ENCODE measurements at places on chromosomes 13 and 19.

DNA sequence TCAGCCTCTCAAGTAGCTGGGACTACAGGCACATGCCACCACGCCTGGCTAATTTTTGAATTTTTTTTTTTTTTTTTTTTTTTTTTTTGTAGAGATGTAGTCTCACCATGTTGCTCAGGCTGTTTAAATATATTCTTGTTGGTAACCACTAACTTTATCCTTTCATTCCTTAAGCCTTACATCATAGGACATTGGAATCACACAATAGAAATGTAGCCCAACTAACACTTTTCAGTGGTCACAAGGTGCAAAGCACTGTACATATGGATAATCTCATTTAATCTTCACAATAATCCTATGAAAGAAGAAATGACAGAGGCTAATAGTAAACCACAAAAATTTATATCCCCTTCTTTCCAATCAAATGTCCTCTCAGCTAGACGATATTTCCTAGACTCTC, 417.8 kb upstream of the DACH1 start:
- DNase-seq: no peak

DNA sequence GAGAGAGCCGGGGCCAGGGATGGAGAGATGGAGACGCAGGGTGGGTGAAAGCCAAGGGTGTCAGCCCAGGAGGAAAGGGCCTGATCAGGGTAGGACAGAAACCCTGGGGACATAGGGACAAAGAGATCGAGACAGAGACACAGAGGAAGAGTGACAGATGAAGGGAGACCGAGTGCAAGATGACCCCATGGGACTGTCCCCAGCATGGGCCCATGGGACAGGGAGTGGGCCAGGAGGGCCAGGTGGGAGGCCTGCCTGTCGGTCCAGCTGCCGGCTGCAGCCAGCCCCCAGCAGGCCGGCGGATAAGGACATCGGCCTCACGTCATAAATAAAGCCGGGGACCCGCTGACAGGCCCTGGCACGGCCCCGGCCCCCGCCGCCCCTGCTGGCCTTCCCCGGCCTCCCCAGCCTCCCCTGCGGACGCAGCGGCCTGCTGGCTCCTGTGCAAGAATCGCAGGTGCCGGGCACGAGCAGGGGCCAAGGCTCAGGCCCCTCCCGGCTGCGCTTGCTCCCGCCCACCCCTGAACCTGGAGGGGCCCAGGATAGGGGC, 6.3 kb downstream of the REX1BD start:
- no peak for DNase-seq

- no peak for DNase-seq
Observed at GRCh38 chr19:52659013-52659412, 20.9 kb upstream of the ZNF83 start.

- DNase-seq: no peak
Observed at GRCh38 chr13:91922969-91923592, 524.7 kb downstream of the GPC5 start.

GRCh38 chr13:40452741-40453334, 213.6 kb downstream of the FOXO1 start:
- DNase-seq: no peak

GRCh38 chr19:44765949-44766335, 11.7 kb upstream of the CBLC start:
- no peak for DNase-seq

DNA sequence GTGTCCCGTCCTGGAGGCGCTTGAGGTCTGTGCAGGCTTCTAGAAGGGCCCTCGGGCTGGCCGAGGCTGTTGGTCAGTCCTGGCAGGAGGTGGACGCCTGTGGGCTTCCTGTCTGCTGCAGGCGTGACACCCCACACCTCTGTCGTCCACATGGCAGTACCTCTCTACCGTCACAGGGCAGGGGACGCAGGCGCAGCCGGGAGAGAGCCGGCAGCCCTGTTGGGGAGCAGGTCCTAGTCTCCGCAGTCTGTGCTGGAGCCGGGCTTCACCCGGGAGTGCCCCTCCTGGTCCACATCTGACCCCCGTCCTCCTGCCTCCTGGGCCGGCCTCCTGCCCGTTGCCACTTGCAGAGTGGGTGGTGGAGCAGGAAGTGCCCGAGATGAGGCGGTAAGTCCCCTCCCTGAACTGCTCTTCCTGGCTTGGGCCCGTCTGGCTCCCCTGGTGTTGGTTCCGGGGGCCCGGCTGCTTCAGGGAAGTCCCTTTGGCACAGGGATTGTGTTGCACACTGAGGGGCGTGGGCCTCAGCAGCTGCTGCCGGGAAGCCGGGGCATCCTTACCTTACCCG, 106.0 kb downstream of the KDM4B start:
- no peak for DNase-seq

DNA sequence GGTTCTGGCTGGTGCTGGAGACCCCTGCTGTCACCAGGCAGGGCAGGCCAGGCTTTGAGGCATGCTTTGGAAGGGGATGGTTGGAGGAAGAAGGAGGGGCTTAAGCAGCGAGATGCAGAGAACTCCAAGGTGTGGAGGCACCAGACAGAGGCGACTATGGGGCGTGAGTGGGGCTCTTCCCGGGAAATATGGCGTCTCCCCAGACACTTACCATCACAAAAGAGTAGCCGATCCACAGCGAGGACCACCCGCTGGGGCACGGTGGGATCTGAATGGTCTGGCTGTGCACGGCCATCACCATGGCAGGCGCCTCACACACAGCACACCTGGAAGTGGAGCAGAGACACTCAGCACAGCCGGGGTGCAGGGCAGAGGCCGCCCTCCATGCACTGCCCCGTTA, 151.9 kb downstream of the COL4A1 start:
- DNase-seq: no peak

DNA sequence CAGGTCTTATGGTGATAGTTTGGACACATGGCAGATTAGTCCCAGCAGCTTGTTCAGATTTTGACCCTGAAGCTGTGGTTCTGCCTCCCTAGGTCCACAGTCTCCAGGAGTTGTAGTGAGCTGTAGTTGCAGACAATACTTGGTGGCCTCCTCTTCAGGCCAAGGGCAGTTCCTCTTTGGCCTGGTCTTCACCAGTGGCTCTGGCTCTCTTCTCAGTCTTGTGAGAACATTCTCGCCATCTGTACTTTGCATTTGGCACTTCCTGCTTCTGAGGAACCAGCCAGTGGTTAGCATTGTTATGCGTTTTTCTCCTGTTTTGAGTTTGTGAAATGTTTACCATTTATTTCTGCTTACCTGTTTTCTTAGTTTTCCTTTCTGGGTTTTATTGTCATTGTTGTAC, 40.7 kb downstream of the PCCA start:
- no peak for DNase-seq

DNA sequence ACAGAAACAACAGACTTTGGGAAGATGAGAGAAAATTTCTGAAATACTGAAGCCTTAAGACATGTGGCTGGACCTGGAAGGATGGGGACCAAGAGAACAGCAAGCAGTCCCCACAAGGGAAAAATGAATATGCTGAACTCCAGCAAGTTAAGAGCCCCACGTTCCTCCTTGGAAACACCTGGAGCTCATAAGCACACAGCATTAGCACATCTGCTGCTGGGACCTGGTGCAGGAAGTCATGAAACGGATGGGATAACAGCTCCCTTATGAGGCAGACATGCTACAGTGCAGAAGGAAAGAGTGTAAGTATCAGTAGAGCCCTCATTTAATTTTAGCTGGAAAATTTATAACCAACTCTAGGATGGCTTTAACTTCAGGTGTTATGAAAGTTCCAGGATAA, 67.3 kb downstream of the SLC15A1 start:
- DNase-seq: no peak

GRCh38 chr19:7480970-7481255, 7.9 kb downstream of the PEX11G start:
- no peak for DNase-seq

- no peak for DNase-seq
Observed at GRCh38 chr19:7788178-7788932, 25.3 kb downstream of the CLEC4M start.

DNA sequence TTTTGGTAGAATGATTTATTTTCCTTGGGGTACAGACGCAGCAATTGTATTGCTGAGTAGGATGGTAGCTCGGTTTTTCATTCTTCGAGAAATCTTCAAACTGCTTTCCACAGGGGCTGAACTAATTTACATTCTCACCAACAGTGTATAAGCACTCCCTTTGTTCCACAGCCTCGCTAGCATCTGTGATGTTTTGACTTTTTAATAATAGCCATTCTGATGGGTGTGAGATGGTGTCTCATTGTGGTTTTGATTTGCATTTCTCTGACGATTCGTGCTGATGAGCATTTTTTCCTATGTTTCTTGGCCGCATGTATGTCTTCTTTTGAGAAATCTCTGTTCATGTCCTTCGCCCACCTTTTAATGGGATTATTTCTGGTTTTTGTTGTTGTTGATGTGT, 54.8 kb upstream of the UQCRFS1 start:
- no peak for DNase-seq

DNA sequence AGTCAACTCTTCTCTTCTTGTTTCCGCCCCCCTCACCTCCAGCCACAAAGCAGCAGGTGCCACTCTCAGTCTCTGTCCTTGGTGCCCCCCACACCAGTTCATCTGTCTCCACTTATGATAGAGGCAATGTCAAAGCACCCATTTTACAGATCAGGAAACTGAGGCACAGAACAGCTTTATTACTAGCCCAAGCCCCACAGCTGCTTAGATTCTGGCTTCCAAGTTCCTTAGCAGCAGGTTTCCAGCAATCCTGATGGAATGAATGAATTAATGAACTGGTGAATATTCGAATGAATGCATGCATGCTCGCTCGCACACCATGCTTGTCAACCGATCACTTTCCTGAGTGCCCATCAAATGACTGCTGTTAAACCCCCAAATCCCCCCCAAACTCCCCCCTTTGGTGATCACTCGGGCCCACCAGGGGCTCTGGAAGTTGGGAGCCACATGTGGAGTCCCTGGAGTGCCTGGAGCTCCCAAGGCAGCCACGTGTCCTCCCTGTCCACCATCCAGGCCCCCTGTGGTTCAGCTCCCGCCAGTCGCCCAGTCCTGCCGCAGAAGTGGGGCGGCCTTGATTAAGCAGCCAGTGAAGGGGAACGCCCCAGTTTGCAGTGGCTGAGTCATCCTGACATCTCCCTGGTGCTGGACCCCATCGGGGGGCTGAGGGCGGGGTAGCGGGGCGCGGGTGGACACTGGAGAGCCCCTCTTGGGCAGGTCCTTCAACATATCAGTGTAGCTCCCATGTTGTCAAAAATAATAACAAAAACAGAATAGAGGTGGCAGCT, 6.8 kb downstream of the PTPRS start:
- no peak for DNase-seq

DNA sequence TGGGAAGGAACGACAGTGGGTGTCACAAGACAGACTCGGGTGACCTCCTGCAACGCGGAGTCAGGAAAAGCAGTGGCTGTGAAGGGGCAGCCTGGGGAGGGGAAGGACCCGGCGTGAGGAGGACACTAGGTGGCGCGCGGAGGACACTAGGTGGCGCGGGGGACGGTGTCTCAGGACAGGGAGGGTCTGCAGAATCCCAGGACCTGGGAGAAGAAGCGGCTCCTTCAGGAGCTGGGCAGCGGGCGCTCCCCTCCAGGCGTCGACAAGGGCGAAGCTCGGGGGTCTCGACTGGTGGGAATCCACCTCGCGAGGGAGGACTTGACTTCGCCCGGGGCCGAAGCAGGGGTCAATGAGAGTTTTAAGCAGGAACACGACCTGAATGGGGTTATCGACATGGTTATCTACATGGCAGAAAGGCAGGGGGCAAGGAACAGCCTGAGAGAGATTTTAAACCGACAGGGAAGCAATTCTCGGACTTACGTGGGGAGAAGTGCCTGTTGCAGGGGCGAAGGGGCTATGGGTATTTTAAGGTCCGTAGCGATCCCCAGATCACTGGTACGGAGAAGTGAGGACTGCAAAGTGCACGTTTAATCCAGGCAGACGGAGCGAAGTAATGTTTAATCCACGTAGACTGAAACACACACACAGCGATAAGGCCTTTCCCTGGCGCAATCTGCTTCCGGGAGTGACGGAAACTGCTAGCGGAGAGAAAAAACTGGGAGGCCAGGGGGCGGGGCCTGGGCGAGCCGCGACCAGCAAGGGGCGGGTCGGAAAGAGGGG, at the start of gene ZNF616:
ZNF616 (minus strand) TSS at position 687 of the 780 bp plus-strand sequence. CDS start 9,426 bp downstream, outside the sequence.
- DNase-seq: peak; percentile 84

- DNase-seq: peak; percentile 49
Observed at GRCh38 chr13:73835138-73835721, 299.0 kb downstream of the KLF12 start.

- no peak for DNase-seq
Observed at GRCh38 chr19:15669891-15670290, 3.0 kb upstream of the CYP4F12 start.

Measured in dermis microvascular lymphatic vessel endothelial cell (primary cell).